Astrocyte (in vitro differentiated cells and primary cell): ENCODE measurements at places on chromosomes 1 and 21. TPM values are rescaled to one million over a fixed set of nuclear protein-coding genes. Genes with fewer than 3 reads are reported as not detected.

GRCh38 chr1:100721526-100722207, 2.1 kb downstream of the VCAM1 start:
- H3K36me3 ChIP-seq = no peaks in the 10 kb centered on the region
- no peaks in the 10 kb centered on the region for H3K4me1 ChIP-seq
- peak overlapping the region; percentile 42 for H3K4me3 ChIP-seq
- peak; percentile 91 for DNase-seq

- DNase-seq = no peak
- peak overlapping the region; percentile 91 for H3K27ac ChIP-seq
- H3K4me1 ChIP-seq = peaks cover 53% of the 10 kb centered on the region
- no peaks in the 10 kb centered on the region for H3K27me3 ChIP-seq
Observed at GRCh38 chr1:234730475-234730769, 120.4 kb upstream of the IRF2BP2 start.

DNA sequence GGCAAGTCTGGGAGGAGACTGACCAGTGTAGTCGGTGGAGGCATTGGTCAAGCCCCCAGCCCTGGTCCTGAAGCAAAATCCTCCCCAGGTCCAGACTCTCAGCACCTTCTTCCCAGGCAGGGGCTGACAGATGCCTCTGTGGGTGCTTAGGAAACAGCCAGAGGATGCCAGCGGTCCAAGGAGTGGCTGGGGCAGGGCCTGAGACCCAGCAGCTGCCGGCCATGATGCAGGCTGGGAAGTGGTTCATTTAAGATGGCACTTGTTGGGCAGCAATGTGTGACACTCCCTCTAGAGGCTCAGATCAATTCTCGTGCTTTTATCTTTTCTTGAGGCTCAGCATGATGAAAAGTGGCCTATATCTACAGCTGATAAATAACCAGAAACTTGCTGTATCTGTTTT, 165.0 kb upstream of the VAMP3 start:
- no peaks in the 10 kb centered on the region for H3K36me3 ChIP-seq
- H3K4me1 ChIP-seq = peaks cover 9% of the 10 kb centered on the region
- DNase-seq = no peak
- H3K4me3 ChIP-seq = no peak overlapping the region
- no peak overlapping the region for H3K27ac ChIP-seq

DNA sequence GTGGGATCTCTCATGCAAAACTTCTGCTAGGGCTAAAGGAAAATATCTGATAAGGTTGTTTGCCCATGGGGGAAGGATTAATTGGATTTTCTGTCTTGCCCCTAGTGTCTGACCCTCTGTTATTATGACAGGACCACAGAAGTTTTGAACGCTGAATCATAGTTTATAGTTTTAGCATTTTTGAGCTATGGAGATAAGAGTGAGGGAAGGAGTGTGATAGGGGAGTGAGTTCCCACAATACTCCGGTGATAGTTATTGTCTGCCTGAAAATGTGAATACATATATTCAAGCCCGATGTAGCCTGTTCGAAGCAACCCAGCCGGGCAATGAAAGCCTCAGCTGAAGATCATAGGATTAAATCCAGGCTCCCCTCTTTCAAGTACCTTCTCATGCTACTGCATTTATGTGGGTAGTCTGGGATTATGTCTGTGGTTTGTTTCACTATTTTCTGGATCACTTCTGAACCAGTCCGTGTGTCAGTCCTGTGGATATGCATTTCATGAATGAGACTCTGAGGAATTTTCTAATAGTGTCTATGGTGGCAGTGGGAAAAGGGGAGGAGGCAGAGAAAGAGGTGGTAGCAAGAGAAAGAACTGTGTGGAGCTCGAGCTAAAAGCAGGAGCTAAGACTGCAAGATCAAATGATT, 258.7 kb downstream of the DISC1 start:
- H3K27me3 ChIP-seq = no peaks in the 10 kb centered on the region
- peak overlapping the region; percentile 80 for H3K27ac ChIP-seq
- peak; percentile 84 for DNase-seq

GRCh38 chr1:50983219-50983802, 13.3 kb downstream of the CDKN2C start:
- DNase-seq = no peak
- H3K4me1 ChIP-seq = peaks cover 4% of the 10 kb centered on the region
- H3K4me3 ChIP-seq = no peak overlapping the region
- no peak overlapping the region for H3K27ac ChIP-seq

- H3K4me1 ChIP-seq = no peaks in the 10 kb centered on the region
- no peak for DNase-seq
- H3K4me3 ChIP-seq = no peak overlapping the region
- no peaks in the 10 kb centered on the region for H3K27me3 ChIP-seq
- H3K36me3 ChIP-seq = no peaks in the 10 kb centered on the region
Observed at GRCh38 chr1:232599178-232600041, 30.5 kb downstream of the SIPA1L2 start.

- no peaks in the 10 kb centered on the region for H3K27me3 ChIP-seq
- H3K27ac ChIP-seq = peak overlapping the region; percentile 75
- no peaks in the 10 kb centered on the region for H3K36me3 ChIP-seq
- DNase-seq = peak; percentile 61
Observed at GRCh38 chr1:111140680-111140967, 601 bp downstream of the CEPT1 start.

DNA sequence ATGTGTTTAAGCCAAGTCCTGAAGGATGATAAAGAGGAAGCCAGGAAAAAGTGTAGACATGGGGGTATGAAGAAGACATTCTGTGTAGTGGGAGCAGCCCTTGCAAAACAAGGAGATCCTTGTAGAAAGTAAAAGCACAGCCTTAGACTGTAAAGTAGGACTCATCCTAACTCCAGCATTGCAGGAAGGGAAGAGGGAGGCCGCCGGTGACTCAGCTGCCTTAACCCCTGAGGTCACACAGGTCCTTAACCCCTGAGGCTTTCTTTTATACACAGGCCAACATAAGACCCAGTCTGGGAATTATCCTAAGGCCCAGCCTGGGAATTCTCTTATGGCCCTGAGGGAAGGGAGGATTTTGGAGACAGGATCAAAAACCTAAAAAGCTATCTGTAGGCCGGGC, 18.0 kb downstream of the PGM1 start:
- no peaks in the 10 kb centered on the region for H3K4me1 ChIP-seq
- H3K4me3 ChIP-seq = no peak overlapping the region
- H3K36me3 ChIP-seq = no peaks in the 10 kb centered on the region

- H3K27me3 ChIP-seq = no peaks in the 10 kb centered on the region
- H3K27ac ChIP-seq = no peak overlapping the region
- H3K36me3 ChIP-seq = no peaks in the 10 kb centered on the region
Observed at GRCh38 chr1:211605034-211605433, 26.1 kb upstream of the SLC30A1 start.

- DNase-seq = no peak
- no peaks in the 10 kb centered on the region for H3K27me3 ChIP-seq
- no peak overlapping the region for H3K27ac ChIP-seq
- no peak overlapping the region for H3K4me3 ChIP-seq
- H3K4me1 ChIP-seq = no peaks in the 10 kb centered on the region
Observed at GRCh38 chr21:32048353-32048752, 175.5 kb downstream of the HUNK start.

- no peaks in the 10 kb centered on the region for H3K36me3 ChIP-seq
- DNase-seq = no peak
- H3K27ac ChIP-seq = no peak overlapping the region
- H3K4me3 ChIP-seq = no peak overlapping the region
- no peaks in the 10 kb centered on the region for H3K4me1 ChIP-seq
- H3K27me3 ChIP-seq = no peaks in the 10 kb centered on the region
Observed at GRCh38 chr1:54105080-54105479, 47.7 kb downstream of the CDCP2 start.

DNA sequence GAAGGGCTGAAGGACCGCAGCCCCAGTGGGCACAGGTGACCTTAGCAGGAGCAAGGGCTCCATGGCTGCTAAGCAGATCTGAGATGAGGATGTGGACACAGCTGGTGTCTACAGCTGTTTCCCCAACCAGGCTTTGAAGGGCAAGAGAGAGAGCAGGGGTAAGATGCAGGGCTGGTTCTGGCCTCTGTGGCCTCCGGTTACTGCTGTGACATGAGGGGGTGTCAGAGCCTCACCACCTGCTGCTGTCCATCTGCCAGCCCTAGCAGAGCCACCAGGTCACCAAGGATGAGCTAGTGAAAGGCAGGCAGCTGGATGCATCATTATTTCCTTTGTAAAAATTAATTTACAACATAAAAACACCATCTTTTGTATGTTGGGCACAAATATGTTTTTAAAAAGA, 33.4 kb downstream of the OBSCN start:
- no peaks in the 10 kb centered on the region for H3K4me1 ChIP-seq
- no peaks in the 10 kb centered on the region for H3K27me3 ChIP-seq
- H3K27ac ChIP-seq = no peak overlapping the region
- DNase-seq = no peak
- H3K4me3 ChIP-seq = no peak overlapping the region

DNA sequence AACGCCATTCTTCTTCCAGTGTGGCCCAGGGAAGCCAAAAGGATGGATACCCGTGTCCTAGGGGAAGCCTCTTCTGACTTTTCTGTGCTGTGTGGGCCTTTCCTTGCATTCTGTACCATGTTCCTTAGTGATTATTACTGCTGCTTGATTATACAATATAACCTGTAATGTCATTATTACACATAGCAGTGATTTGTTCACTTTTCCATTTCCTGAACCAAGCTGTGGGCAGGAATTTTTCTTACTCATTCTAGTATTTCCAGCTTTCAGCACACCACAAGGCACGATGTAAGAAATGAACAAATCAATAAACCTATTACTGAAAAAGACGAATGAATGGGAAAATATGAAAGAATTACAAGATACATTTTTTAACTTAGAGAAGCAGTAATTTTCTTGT, 8.4 kb upstream of the USP33 start:
- no peak overlapping the region for H3K4me3 ChIP-seq
- no peak overlapping the region for H3K27ac ChIP-seq
- no peaks in the 10 kb centered on the region for H3K27me3 ChIP-seq
- H3K4me1 ChIP-seq = no peaks in the 10 kb centered on the region
- H3K36me3 ChIP-seq = no peaks in the 10 kb centered on the region
- DNase-seq = no peak

DNA sequence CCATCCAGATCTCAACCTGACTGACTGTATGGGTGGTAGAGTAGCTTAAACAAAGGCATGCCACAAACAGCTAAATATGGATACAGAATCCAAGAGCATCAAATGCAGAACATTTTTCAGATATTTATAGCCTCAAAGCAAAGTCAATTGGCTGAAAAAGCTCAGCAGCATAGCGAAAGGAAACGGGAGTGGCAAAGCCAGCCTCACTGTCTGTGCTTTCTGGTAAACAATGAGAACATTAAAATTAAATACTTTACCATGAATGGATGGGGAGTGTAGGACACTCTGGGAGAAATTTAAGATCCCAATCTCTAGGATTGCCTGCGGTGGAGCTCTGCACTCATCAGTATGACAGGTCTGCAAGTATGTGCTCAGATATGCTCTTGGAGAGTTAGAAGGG, 4.4 kb downstream of the RASAL2 start:
- no peak overlapping the region for H3K27ac ChIP-seq
- no peaks in the 10 kb centered on the region for H3K27me3 ChIP-seq
- DNase-seq = peak; percentile 30
- peaks cover 33% of the 10 kb centered on the region for H3K4me1 ChIP-seq
- H3K4me3 ChIP-seq = peak overlapping the region; percentile 6
- H3K36me3 ChIP-seq = no peaks in the 10 kb centered on the region

- H3K4me3 ChIP-seq = no peak overlapping the region
- no peak overlapping the region for H3K27ac ChIP-seq
- no peaks in the 10 kb centered on the region for H3K36me3 ChIP-seq
- DNase-seq = no peak
- H3K4me1 ChIP-seq = no peaks in the 10 kb centered on the region
- no peaks in the 10 kb centered on the region for H3K27me3 ChIP-seq
Observed at GRCh38 chr1:4308806-4309205, 345.6 kb upstream of the AJAP1 start.

GRCh38 chr21:42641311-42642218, 11.9 kb upstream of the PDE9A start:
- H3K27ac ChIP-seq = no peak overlapping the region
- H3K4me3 ChIP-seq = no peak overlapping the region
- H3K4me1 ChIP-seq = peaks cover 5% of the 10 kb centered on the region
- H3K27me3 ChIP-seq = peaks cover 21% of the 10 kb centered on the region
- DNase-seq = no peak
- no peaks in the 10 kb centered on the region for H3K36me3 ChIP-seq

GRCh38 chr1:153682730-153683129, 4.2 kb downstream of the NPR1 start:
- peaks cover 48% of the 10 kb centered on the region for H3K27me3 ChIP-seq
- no peak overlapping the region for H3K27ac ChIP-seq
- DNase-seq = no peak
- no peaks in the 10 kb centered on the region for H3K36me3 ChIP-seq
- H3K4me3 ChIP-seq = no peak overlapping the region

GRCh38 chr1:192161976-192162375, 3.7 kb downstream of the RGS18 start:
- no peaks in the 10 kb centered on the region for H3K4me1 ChIP-seq
- no peaks in the 10 kb centered on the region for H3K36me3 ChIP-seq
- H3K27ac ChIP-seq = no peak overlapping the region
- DNase-seq = no peak

- no peaks in the 10 kb centered on the region for H3K27me3 ChIP-seq
- peaks cover 15% of the 10 kb centered on the region for H3K4me1 ChIP-seq
- no peak overlapping the region for H3K27ac ChIP-seq
- no peak for DNase-seq
- H3K4me3 ChIP-seq = no peak overlapping the region
- no peaks in the 10 kb centered on the region for H3K36me3 ChIP-seq
Observed at GRCh38 chr1:116949213-116949985, 39.7 kb downstream of the PTGFRN start.

DNA sequence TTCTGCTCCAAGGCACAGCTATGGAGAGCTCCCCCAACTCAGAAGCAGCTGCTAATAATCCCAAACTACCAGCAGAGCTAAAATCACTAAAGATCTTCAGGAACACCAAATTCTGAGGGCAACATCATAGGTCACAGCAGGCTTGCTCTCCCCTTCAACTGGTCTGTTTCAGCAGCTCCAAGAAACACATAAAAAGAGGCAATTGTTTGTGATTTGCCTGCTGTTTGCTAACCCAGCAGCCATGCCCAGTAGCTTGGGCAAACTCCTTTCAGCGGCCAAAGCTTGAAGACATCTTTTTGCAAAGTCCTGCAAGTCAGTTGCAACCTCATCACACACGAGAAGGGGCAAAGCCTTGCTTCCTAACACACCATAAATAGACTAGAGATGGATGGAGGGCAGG, 8.9 kb downstream of the ERI3 start:
- H3K4me1 ChIP-seq = no peaks in the 10 kb centered on the region
- no peaks in the 10 kb centered on the region for H3K27me3 ChIP-seq
- no peak for DNase-seq
- H3K27ac ChIP-seq = no peak overlapping the region
- H3K4me3 ChIP-seq = no peak overlapping the region
- H3K36me3 ChIP-seq = no peaks in the 10 kb centered on the region

VANGL2 gene
- 25.5 and 26.1 TPM in 2 replicates for total RNA-seq

S100A7 gene
- total RNA-seq = not detected in 2 replicates

LINGO4 gene
- total RNA-seq = not detected in 2 replicates

GPR61 gene
- not detected in 2 replicates for total RNA-seq

TMEM39B gene
- total RNA-seq = 11.8 and 13.3 TPM in 2 replicates

ITPKB gene
- total RNA-seq = 10.5 and 10.9 TPM in 2 replicates

C1QTNF12 gene
- 3.9 and 4.7 TPM in 2 replicates for total RNA-seq

OR10Z1 gene
- not detected in 2 replicates for total RNA-seq

C1orf141 gene
- not detected in 2 replicates for total RNA-seq

CR1L gene
- total RNA-seq = not detected in 2 replicates

NR1I3 gene
- total RNA-seq = not detected in 2 replicates

ERICH3 gene
- total RNA-seq = not detected in 2 replicates

AQP10 gene
- 0.17 TPM in 1 of 2 replicates, not detected in the other for total RNA-seq

MTFR1L gene
- 44.6 and 51.2 TPM in 2 replicates for total RNA-seq

LRRC38 gene
- total RNA-seq = not detected in 2 replicates

GPR25 gene
- not detected in 2 replicates for total RNA-seq
